NCI-H524 (cell line): ENCODE measurements at places on chromosomes 11 and 22.

GRCh38 chr11:15106201-15106965 lies 8.3 kb upstream of the INSC start:
- no peak for DNase-seq

GRCh38 chr11:13102865-13103539 lies 93.9 kb downstream of the RASSF10 start:
- no peak for DNase-seq

- peak; percentile 82 for DNase-seq
Observed at GRCh38 chr22:31248138-31248745, 36.1 kb downstream of the LIMK2 start.

DNA sequence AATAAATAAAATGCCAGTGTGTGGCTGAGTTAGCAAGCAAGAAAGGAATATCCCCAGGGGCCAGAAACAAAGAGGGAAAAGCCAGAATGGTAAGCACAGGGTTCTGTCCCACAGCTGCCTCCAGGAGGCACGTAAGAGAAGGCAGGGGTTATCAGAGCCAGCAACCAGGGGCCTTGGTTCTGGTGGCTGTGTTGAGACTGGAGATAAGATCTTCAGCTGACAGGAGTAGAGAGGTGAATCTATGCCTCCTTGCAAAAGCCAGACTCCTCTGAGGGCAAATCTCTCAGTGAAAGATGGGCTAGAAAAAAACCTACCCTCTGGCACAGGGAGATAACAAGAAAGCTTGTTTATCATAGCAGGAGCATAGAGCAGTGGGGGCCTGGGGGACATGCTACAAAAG lies 29.8 kb upstream of the NFAM1 start:
- DNase-seq = no peak

- DNase-seq = no peak
Observed at GRCh38 chr11:47331454-47332302, 20.8 kb downstream of the MYBPC3 start.

DNA sequence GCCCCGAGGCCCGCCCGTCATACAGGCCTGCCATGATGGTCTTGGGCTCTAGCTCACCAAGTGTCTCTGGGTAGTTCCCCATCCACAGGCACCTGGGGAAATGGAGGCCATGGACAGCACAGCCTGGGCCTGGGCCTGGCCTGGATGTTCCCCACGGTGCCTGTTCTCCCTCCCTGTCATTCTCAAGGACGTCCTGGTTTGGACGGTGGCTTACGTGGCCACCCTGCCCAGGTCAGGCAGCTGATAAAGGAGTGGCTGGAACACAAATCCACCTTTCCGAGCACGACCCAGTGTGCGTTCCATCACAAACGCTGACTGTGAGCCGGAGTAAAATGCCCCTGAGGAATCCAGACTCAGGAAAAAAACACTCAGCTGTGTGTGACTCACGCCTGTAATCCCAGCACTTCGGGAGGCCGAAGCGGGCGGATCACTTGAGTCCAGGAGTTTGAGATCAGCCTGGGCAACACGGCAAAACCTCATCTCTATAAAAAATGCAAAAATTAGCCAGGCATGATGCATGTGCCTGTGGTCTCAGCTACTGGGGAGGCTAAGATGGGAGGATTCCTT lies 41.2 kb upstream of the TESMIN start:
- DNase-seq = no peak

GRCh38 chr11:123406441-123407129 lies 23.5 kb upstream of the GRAMD1B start:
- DNase-seq = no peak

DNA sequence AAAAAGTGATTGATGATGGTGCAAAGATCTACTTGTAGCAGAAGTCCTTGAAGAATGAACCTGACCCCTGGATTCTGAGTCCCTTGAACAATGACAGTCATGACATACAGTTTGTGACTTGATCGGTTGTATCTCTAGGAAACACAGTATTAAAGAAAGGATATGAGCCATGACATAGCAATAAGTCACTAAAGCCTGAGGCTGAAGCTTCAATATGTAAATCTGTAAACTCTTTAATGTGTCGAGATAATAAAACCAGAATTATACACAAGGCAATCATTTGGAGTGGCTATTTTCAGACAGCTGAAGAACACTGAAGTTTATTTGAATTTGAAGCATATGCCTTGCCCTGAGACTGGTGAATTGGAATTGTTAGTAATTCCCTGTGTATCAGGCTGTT lies 911.5 kb upstream of the RAG2 start:
- no peak for DNase-seq
